D721Med (cell line): ENCODE measurements at places on chromosomes 5 and 9.

DNA sequence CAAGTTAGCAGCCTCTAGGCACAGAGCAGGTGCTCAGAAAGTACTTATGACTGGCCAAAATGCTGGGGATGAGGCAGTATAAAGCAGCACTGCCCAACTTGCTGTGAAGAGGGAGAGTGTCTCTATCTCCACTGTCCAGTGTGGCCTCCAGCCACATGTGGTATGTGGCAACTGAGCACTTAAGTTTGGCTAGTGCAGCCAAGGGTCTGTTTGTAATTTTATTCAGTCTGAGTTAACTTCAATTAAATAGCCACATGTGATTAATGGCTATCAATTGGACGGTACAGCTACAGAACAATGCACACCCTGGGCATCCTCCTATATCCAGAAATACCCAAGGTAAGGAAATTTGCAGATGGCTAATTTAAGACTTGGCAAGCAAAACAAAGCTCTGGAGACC lies 26.9 kb downstream of the ROR2 start:
- DNase-seq = no peak

- no peak for DNase-seq
Observed at GRCh38 chr9:68897577-68898145, 116.3 kb downstream of the PRKACG start.

GRCh38 chr5:106172681-106173532 lies 1497.8 kb downstream of the EFNA5 start:
- no peak for DNase-seq

DNA sequence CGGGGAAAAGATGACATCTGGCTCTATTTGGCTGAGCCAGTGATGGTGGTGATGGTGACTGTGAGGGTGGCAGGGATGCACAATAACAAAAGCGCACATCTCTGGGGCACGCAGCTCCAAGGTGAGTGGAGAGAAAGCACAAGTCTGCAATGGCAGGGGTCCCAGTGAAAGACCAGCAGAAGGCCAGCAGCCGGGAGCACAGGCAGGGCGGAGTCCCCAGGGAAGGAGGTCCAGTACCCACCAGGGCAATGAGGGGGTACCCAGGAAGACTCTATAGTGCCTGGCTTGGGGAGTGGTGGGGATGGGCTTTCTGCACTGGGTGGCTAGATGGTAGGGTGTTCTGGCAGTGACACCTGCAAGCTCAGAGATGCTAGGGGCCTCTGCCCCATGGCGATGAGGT lies 69.4 kb downstream of the AK8 start:
- no peak for DNase-seq

GRCh38 chr9:79985264-79985663 lies 413.5 kb downstream of the TLE4 start:
- no peak for DNase-seq

DNA sequence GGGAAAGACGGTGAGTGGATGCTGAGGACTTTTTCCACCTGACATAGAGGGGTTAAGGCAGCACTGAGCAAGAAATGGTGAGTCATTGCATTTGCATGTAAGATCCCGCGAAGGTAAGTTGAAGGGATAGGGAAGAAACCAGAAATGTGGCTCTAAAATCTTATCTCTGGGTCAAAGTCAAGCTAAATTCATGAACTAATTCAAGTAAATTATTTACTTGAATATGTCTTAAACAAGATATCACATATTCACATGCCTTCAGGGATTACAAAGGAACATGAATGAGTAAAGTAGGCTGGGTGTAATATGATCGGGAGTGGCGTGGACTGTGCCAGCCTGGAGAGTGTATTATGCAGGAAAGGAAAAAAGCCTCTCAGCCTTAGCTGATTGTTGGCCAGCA lies 74.4 kb upstream of the EQTN start:
- DNase-seq = no peak

DNA sequence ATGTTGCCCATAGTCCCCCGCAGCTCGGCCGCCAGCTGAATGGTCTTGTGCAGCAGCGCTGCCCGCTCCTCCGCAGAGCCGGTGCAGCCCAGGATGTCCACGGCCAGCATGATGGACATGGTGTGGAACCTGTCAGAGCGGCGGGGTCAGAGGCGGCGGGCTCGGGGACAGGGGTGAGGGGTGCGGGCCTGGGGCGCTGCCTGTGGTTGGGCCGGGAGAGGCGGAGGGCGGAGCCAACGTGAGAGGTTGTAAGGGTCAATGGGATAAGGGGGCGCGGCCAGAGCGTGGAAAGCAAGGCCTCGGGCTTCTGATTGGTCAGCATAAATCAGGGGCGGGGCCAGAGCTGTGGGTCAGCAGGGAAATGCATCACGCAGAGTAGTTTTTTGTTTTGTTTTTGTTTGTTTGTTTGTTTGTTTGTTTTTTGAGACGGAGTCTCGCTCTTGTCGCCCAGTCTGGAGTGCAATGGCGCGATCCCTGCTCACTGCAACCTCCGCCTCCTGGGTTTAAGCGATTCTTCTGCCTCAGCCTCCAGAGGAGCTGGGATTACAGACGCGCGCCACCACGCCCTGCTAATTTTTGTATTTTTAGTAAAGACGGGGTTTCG lies 6.8 kb upstream of the TOR2A start:
- DNase-seq = no peak

GRCh38 chr9:3018691-3019230 lies 174.9 kb upstream of the PUM3 start:
- no peak for DNase-seq

GRCh38 chr5:34717426-34718327 lies 61.5 kb downstream of the RAI14 start:
- DNase-seq = no peak

GRCh38 chr9:27770541-27770940 lies 197.3 kb upstream of the C9orf72 start:
- DNase-seq = no peak

GRCh38 chr5:173538654-173539053 lies 77.8 kb downstream of the BOD1 start:
- no peak for DNase-seq

- no peak for DNase-seq
Observed at GRCh38 chr5:337563-338130, 16.1 kb downstream of the AHRR start.

GRCh38 chr9:13459071-13459470 lies 179.6 kb upstream of the MPDZ start:
- no peak for DNase-seq

- DNase-seq = no peak
Observed at GRCh38 chr5:147534172-147534951, 24.5 kb upstream of the DPYSL3 start.

- DNase-seq = no peak
Observed at GRCh38 chr5:175606409-175606808, 51.5 kb upstream of the HRH2 start.

DNA sequence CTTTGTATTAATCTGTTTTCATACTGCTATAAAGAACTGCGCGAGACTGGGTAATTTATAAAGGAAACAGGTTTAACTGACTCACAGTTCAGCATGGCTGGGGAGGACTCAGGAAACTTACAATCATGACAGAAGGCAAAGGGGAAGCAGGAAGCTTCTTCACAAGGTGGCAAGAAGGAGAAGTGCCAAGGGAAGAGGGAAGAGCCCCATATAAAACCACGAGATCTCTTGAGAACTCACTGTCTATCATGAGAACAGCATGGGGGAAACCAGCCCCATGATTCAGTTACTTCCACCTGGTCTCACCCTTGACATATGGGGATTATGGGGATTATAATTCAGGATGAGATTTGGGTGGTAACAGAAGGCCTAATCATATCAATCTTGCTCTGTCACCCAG lies 60.9 kb upstream of the CHD1 start:
- DNase-seq = no peak

GRCh38 chr5:22665801-22666200 lies 187.3 kb downstream of the CDH12 start:
- no peak for DNase-seq

DNA sequence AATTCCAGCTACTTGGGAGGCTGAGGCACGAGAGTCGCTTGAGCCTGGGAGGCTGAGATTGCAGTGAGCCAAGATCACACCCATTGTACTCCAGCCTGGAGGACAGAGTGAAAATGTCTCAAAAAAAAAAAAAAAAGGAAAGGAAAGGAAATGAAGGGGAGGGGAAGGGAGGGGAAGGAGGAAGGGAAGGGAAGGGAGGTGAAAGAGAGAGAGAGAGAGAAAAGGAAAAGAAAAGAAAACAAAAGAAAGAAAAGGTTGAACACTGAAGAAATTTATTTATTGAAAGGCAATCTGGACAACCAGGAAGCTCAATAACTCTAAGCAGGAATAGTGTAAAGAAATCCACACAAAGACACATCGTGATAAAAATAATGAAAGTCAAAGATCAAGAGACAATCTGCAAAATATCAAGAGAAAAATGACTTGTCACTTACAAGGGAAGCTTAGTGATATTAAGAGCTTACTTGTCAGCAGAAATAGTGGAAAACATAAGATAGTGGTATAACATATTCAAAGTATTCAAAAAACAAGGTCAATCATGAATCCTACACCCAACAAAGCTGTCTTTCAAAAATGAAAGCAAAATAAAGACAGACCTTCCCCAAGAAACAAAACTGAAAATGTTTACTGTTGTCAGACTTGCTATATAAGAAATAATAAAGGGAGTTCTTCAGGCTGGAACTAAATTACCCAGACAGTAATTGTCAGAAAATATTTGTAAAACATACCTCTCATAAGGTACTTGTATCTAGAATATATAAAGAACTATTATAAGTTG lies 10.9 kb upstream of the RIMOC1 start:
- no peak for DNase-seq

- no peak for DNase-seq
Observed at GRCh38 chr5:166441-167372, 24.6 kb upstream of the LRRC14B start.
